ENCODE measurements at places on chromosomes 6 and 20.

DNA sequence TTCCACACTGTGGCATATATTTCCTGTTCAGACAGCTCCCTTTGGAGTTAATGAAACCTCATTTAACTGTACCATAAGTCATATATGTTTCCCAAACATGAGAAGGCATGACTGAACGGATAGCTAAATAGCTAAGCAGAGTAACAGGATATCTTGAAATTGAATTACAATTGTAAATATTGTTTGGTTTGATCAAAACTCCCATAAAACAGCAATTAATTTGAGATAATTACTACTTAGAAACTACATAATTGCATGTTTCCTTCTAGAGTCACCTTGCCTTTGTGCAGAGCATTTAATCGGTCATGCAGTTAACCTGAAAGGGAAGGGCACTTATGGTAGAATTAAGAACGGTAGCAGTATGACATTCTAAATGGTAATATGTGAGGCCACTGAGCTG lies 179.0 kb upstream of the MAP3K7 start:
- no peak for DNase-seq

DNA sequence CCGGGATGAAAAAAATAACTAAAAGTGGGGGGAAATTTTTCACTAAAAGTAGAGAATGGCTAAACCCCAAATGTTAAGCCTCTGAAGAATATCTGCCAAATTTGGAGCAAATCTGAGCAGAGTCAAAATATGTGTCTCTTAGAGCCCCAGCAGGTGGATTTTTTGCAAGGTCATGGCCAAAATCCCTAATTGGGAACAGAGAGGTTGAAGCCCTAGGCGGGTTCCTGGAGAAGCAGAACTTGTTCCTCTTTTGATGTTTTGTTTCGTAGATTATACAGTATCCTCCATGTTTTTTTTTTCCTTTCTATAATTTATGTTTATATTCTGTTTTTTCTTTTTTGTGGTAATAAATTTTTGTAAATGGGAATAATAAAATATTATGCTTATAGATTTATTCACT lies 94.4 kb downstream of the PLCB4 start:
- peak; percentile 7 for DNase-seq

- no peak for DNase-seq
Observed at GRCh38 chr6:161257793-161258457, 15.9 kb downstream of the AGPAT4 start.

DNA sequence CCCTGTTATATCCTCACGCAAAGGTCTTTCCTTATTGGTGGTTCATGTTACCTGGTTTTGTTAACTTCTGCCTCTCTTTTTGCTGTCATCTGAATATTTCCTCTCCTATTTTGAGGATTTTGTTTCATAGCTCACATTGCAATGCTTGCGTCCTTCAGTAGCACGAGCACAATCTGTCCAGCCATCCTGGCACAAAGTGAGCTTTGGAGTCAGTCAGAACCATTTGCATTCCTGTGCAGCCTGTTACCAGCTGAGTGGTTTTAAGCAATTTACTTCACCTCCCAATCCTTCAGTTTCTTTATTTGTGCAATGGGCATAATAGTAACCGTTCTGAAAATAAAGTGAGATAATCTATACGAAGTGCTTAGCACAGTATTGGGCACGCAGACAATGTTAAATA lies 42.7 kb downstream of the AKAP7 start:
- DNase-seq = no peak

DNA sequence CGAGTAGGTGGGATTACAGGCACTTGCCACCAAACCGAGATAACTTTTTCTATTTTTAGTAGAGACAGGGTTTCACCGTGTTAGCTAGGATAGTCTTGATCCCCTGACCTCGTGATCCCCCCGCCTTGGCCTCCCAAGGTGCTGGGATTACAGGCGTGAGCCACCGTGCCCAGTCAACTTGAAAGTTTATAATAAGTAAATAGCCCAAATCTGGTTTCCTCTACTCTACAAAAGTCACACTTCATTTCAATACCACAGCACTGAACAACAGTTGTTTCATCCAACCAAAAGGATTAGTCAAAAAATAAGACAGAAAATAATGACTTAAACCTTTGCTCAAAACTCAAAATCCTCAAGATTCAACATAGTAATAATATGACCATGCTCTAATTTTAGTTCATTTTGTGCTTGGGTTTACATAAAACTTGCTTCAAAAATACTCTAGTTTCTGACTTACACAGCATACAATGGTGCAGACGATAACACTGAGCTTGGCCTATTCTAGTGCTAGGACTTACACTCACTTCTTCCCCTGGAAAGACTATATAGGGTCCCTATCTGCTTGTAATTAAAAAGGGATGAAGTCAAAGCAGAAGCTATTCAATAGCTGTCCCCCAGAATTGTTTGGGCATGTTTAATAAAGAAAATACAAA lies 56.7 kb downstream of the NT5E start:
- DNase-seq = no peak

DNA sequence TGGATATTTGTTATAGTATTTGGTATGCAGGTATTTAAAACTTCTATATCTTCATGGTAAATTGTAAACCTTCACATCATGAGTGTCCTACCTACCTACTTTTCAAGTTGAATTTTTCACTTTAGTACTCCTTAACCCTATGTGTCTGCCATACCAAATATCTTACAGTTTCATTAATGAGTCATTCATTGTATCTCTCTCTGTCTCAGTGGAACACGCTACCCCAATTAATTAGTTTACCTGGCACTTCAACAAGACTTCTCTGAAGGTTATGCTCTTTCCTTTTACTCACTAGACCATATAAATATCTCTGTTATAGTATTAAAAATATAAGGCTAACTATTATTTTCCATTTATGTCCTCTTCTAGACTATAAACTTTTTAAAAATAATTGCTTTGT lies 123.9 kb upstream of the GJE1 start:
- no peak for DNase-seq

GRCh38 chr6:27667657-27668441 lies 194.9 kb upstream of the ZNF184 start:
- DNase-seq = peak; percentile 27

DNA sequence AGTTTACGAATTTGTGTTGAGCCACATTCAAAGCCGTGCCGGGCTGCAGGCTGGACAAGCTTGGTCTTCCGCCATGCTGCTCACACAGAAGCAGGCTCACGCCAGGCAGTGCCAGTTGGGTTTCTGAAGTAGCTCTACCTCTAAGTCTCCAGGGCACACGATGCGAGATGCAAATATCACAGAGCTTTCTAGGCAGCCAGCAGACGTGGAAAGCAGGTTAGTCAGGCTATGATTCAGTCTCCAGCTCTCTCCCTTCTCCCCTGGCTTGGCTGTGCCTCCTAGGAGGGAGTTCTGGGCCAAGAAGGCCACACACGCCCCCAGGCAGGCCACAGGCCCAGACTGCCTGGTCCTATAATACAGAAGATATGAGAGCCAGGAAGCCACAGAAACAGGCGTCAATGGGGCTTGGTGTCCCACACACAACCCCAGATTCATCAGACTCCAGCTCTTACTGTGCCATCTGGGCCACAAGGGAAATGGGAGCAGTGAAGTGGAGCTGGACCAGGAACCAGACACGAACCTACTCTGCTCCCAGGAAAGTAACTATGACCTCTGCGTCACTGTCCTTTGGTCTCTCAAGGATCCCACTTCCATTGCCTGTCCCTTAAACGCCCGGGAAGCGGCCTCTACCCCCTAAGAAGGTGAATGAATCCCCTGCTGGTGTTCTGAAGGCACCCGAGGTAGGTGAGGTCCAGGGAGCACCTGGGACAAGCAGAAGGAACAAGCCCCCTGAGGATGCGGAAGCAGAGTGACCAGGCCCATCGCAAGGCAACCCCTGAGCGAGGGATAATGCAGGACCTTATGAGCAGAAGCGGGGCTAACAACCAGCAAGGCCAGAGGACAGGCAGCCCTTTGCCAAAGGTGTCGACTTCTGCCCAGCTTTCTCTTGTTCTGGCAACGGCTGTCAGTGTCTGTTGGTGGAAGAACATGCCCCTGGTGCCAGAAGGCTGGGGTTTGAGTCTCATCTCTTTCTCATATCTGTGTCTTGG lies 61.2 kb downstream of the GFOD1 start:
- no peak for DNase-seq

DNA sequence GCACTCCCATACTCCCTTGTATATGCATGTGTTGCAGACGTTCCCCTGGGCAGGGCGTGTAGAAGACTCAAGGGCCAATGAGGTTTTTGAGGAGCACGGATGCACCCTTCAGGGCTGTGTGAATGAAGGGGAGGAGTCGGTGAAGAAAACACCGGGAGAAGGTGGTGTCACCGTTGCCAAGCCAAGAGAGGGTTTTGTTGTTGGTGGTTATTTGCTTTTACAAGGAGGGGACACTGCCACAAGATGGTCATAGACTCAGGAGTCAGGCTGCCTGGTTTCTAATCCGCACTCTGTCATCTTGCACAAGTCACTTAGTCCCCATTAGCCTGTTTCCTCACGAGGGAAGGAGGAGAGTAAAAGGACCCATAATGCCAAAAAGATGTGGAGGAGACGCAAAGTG lies 124.0 kb downstream of the PXDC1 start:
- no peak for DNase-seq

DNA sequence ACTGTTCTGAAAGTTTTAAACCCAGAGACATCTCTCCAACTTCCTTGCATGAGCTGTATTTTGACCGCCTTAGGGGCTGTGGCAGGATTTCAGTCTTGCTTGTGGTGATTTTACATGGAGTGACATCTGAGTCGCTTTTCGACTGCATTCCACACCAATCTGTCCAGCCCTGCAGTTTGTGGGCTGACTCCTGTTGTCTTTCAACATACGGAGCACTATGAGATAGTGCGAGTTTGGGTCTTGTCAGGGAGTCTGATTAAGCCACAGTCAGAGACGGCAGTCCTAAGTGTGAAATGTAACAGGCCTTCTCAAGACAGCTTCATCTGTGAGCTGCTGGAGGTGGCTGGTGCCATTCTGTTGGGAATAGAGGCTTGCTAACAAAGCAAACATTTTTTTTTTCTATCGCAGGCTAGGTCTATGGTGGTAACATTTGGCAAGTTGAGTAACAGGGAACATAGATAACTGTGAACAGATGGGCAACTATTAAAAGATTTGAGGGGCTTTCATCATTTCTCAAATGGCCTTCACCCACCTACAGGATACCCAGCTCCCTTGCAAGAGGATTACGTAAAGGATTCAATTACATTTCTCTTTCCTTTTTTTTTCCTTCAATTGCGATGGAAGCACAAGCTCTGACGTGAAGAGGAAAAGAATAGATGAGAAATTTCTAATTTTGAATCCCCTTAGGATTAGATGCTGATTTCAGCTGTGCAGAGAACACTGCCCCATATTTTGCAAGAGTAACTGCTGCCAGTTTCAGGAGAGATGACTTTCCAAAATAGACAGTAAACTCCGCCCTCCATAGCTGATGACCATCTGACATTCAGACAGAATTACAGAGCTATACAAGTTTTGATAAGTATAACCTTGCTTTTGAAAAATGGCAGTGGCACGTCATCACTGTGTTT lies 25.1 kb downstream of the CAP2 start:
- no peak for DNase-seq

DNA sequence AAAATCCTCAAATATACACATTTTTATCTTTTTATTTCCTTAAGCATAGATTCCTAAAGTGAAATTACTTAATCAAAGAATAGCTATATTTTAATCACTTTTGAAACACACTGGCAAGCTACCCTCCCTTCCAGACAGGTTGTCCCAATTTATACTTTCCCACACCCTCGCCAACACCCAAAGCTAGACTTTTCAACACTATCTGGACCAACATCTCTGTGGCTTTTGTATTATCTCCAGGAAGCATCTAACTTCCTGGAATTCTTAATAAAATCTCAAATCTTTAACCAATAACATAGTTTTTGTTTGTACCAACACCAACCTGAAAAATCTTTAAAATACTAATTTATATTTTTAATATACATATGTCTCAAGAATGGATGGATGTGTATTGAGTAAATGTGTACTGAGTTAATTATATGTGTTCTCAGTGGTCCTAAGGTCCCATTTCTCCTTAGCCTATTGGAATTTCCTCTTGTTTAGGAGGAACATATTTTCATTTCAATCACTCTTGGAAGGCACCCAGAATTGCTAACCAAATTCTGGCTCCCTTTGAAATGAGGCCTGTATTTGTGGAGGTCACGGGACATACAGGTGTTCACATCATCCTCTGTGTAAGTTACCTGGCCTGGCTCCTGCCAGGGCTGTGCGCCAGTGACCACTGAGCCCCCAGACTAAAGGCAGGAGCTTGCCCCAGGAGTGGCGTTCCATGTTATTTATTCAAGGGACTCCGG lies 17.4 kb upstream of the GFOD1 start:
- no peak for DNase-seq

- DNase-seq = no peak
Observed at GRCh38 chr20:40233406-40233805, 455.6 kb downstream of the MAFB start.

DNA sequence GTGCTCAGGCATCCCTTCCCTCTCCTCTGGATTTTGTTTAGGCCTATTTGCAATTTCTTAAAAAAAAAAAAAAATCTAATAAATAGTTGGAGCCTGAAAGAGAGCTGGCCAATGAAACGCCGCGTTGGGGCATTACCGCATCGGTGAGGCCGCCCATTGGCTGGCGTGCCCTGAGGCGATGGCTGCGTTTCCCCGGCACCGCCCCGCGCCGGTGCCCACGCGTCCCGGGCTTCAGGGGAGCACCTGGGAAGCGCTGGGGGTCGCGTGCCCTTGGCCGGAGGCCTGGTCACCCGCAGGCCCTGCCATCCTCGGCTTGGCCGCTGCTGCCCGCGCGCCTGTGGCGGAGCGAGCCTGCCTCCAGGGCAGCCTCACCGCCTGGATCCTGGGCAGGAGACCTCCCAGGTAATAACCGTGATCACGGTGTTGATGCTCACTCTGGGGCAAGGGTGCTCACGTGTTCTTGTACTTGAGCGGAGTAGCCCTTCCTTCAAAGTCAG lies 155.4 kb downstream of the NRN1 start:
- DNase-seq = peak; percentile 25

GRCh38 chr6:167781066-167781767 lies 45.5 kb upstream of the AFDN start:
- no peak for DNase-seq

DNA sequence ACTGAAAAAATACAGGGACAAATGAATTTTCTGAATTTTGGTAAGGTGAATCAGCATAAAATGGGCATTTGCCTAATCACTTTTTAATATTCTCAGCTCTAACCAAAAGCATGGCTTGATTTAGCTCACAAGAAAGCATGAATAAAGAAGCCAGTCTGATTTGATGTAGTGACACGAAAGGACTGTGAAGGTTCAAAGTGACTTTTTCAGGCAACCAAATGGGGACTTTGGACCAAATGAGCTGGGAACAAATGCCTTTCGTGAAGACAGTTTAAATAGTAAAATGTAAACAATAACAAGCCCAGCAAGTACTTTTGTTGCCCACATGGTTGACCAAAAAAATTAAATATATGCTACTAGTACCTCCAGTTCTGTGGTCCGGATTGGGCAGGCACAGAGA lies 12.9 kb upstream of the CBLN4 start:
- DNase-seq = no peak

DNA sequence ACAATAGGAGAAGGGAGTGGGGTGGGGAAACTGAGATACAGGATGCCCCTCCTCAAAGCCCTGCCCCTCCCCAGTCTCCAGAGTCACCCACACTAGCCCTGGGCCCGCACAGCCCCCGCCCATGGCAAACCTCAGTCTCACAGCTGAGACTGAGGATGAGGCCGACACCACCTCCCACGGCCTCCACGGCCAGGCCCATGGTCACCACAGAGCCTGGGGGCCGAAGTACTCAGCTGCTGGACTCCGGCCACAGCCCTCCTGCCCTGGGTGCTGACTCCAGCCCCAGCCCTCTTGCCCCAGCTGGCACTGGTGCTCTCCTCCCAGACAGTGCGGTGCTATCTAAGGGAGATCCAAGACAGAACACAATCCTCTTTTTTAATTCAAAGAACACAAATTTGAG lies 176.1 kb downstream of the TTLL2 start:
- no peak for DNase-seq

GRCh38 chr20:42678895-42679294 lies 510.8 kb downstream of the PTPRT start:
- DNase-seq = no peak
